Activated naive CD4-positive, alpha-beta T cell treated with Interleukin-2 at 50 U/mL for 16 hours (primary cell): ENCODE measurements at places on chromosomes 5 and 9.

GRCh38 chr9:91946196-91946595 is 3.8 kb downstream of the ROR2 start:
- DNase-seq: no peak

GRCh38 chr9:129650680-129651235 is 8.8 kb upstream of the ASB6 start:
- DNase-seq: no peak

GRCh38 chr5:178241688-178242231 is 9.2 kb upstream of the PHYKPL start:
- no peak for DNase-seq

GRCh38 chr5:172076761-172077244 is 70.4 kb upstream of the FBXW11 start:
- no peak for DNase-seq

- DNase-seq: no peak
Observed at GRCh38 chr5:95996904-95997723, 35.5 kb upstream of the ELL2 start.

GRCh38 chr9:129777769-129778130 is 24.9 kb upstream of the PTGES start:
- DNase-seq: no peak

GRCh38 chr5:158133369-158133768 is 274.4 kb upstream of the CLINT1 start:
- no peak for DNase-seq

DNA sequence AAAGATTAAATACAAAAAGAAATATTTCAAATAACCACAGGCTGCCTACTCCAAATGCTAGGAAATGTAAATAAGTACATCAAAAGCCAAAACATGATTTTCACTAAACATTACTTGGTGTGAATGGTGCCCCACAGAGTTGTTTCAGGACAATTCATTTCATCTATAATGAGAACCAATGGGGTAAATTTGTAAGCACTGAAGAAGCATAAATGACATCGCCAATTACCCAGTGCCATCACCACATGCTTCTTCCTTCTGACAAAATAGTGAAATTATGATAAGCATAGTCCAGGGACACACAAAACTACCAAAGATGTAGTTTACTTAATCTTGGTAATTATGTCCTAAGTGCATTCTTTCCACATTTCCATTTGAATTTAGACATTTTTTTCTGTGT is 510.4 kb upstream of the TYRP1 start:
- no peak for DNase-seq

- no peak for DNase-seq
Observed at GRCh38 chr9:80378669-80379293, 807.0 kb downstream of the TLE4 start.
